ENCODE measurements at places on chromosomes 11 and 22.

DNA sequence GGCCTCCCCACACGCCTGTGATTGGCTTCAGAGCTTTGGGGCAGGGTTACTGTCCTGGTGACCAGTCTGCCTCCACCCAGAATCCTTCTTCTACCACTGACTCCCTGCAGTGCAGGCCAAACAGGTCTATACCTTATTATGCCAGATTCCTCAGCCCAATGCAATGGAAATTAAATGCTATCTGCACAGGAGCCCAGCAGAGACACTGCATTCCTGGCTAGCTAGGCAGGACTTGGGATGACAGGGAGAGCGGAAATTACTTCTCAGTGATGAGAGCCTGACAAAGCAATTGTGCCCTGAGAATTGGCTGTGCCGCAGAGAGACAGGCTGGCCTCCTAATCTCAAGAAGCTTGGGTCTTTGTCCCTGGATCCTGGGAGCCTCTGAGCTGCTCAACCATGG, 143.8 kb upstream of the NCAM1 start:
- no peak for DNase-seq

GRCh38 chr22:42893371-42894150, 36.5 kb upstream of the ARFGAP3 start:
- no peak for DNase-seq

GRCh38 chr11:111565114-111565720, 24.7 kb downstream of the LAYN start:
- DNase-seq = no peak

DNA sequence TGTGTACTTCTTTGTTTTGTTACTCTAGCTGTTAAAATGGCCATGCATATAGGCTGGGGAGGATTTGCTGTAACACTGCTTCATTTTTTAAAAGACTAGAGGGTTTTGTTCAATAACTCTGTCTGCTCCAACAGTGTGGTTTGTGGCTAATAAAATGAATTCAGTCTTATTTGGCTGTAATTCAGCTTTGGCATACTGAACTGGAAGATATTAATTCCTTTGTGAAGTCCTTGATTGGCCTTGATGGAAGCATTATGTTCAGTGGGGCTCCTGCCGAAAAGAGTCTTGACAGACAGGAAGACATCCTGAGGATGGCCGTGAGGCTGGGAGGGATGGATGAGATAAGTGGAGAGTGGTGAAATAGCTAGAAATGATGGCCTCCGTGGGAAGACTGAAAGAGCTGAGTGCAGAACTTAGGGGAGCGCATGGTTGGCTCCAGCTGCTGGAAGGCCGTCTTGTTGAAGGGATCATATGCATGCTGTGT, 44.8 kb upstream of the MYO18B start:
- no peak for DNase-seq

DNA sequence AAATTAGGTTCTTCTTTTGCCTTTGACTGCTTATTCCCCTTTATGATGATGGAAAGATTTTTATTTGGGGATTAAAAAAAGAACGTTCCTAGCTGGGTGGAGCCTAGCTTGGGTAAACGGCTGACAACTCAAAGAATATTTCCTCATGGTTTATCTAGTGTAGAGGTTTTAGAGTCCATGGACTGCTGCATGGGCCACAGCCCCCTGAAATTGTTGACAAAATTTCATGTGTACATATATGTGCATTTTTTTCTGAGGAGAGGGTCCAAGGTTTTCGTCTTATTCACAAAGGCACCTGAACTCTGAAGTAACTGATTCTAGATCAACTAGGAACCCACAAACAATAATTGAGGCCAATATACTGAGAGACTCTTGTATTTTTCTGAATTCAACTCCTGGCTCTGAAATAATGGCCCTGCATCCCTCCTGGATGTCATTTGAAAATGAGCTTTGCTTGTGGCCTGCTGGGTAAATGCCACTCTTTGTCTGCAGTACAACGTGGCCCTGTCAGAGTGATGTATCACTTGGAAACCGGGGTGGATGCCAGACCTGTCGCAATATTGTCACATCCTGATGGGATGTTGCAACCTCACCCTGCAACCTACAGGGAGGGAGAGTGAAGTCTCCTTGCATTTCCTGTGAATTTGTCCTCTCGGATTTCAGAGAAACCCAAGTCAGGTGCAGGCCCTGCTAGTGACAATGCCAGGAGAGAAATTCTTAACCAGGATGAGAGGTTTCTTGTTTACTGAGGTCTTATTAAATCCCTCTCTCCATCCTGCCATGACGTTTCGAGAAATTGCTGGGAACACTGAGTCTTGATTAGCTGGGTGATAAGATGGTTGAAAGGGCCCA, 33.8 kb downstream of the EHF start:
- no peak for DNase-seq

- no peak for DNase-seq
These were observed 853.9 kb upstream of the RAG2 start for GRCh38 chr11:37451903-37452302.

- DNase-seq = no peak
These were observed 3.5 kb downstream of the OR5M1 start for GRCh38 chr11:56611174-56611573.

DNA sequence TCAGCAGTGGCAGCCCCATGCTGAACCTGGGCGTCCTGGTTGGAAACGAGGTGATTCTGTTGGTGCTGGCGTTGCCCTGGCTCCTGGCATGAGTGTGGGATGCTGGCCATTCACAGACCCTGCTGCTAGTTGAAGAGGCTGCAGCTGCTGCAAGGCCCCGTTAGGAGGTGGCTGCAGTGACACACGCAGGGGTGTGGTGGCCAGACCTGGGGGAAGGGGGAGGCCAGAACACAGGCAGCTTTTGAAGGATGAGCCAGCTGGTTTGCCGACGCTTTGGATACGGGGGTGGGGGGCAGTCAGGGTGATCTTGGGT, 77.2 kb downstream of the MORC2 start:
- DNase-seq = no peak

DNA sequence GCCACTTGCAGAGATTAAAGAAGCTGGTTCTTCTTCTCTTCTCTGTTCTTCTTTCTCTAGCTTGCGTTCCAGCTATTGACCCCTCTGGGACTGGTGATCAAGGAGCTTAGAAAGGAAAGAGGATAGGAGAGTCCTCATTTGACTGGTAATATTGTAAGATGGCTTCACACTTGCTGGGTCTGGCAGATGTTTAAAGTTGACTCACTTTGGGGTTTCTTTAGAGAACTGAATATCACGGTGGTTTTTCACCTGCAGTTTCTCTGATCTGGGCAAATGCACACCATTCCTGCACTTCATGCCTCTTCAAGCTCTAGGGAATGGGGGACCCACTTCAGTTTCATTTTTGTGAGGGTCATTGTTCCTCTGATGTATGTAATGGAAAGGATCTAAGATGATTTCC, 41.8 kb upstream of the DEUP1 start:
- DNase-seq = no peak

- no peak for DNase-seq
These were observed 100.7 kb downstream of the CELSR1 start for GRCh38 chr22:46436595-46437175.

DNA sequence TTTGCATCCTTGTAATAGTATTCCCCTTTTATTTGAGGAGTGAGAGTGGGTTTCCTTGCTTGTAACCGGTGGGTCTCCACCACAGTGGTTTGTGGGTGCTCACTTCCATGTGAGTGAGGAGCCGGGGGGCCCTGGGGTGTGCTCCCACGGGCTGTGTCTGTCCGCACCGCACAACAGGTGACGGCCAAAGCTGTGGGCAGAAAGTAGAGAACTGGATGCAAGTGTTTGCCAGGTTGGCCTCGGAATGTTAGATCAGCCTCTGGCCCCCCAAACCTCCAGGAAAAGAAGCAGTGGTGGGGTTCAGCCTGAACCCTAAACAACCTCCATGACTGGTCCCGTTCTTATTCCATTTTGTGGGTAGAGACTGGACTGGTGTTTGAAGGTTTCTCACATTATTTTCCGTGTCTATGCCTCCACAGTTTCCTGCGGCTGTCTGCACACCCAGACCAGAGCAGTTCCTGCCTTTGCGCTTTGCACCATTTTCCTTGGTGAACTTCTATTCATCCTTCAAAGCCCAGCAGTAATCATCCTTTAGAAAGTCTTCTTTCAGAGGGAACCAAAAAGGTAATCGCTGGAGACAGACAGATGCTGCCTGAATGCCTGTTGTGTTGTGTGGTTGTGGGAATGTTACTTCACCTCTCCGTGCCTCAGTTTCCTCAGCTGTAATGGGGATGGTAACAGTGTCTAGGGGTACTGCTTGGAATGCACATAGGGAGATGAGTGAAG, 77.2 kb downstream of the MYEOV start:
- no peak for DNase-seq

- DNase-seq = no peak
These were observed 6.0 kb downstream of the PKNOX2 start for GRCh38 chr11:125170510-125171031.

GRCh38 chr11:86370922-86371594, 3.6 kb upstream of the CCDC81 start:
- no peak for DNase-seq

Data from stimulated activated CD8-positive, alpha-beta memory T cell treated with anti-CD3 and anti-CD28 coated beads, Interleukin-2, amount 100 ng/mL, for 1 hour (primary cell).